ENCODE measurements at places on chromosomes 16 and 17.

- no peak for DNase-seq
Observed at GRCh38 chr17:76880971-76881370, 12.8 kb downstream of the MGAT5B start.

DNA sequence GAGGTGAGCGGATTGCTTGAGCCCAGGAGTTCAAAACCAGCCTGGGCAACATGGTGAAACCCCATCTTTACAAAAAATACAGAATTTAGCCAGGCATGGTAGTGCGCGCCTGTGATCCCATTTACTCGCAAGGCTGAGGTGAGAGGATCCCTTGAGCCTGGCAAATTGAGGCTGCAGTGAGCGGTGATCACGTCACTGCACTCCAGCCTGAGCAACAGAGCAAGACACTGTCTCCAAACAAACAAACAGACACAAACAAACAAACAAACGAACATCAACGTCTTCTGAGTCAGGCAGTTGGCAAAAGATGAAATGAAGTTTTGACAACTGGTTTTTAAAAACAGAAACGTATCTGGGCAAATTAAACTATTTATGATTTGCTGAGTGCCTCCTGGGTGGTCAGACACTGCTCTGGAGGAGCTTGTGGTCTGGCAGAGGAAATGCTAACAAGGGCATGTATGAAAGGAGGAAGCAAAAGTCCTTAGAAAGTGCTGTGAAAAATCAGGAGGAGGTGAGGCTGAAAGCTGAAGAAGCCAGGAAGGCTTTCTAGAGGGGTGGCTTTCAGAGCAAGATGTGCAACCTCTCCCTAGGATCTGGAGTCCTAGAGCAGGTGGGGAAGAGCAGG, 10.2 kb upstream of the KRT20 start:
- DNase-seq: no peak

DNA sequence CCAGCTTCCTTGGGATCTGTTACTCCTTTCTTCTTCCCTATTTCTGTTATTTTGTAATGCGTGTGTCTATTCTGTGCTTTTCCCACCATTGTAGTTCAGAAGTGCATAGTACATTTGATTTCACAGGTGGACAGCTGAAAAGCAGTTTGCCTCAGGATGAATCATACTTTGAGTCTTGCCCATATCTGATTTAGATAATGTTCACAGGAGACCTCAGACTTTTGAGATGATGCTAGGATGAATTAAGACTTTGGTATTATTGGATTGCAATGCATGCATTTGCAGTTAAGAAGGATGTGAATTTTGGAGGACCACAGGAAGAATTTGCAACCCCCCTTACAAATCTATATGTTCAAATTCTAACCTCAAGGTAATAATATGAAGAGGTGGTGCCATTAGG, 769.6 kb downstream of the CDH11 start:
- no peak for DNase-seq

DNA sequence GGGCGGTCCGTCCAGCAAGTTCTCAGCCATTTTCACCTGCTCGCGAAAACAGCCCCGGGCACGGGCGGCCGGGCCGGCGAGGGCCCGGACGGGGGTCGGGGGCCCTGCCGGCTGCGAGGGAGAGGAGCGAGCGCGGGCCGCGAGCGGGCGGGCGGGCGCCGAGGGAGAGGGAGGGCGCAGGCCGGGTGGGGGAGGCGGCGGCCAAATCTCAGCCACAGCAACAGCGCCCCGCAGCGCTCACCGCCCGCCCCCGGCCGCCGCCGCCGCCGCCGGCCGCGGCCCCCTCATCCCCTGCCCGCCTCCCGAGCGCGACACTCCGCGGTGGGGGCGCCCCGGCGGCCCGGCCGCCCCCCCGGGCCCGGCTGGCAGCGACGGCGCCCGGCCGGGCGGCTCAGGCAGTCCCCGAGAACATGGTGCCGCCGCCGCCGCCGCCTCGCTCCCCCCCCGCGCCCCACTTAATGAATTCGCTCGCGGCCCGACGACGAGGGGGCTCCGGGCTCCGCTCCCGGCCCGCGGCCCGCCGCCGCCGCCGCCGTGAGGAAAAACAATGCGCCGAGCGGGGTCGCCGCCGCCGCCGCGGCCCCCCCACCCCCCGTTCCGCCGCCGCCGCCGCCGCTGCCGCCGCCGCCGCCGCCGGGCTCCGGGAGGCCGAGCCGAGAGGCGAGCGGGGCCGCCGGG, 487 bp downstream of the CREBBP start:
- DNase-seq: peak; percentile 54

DNA sequence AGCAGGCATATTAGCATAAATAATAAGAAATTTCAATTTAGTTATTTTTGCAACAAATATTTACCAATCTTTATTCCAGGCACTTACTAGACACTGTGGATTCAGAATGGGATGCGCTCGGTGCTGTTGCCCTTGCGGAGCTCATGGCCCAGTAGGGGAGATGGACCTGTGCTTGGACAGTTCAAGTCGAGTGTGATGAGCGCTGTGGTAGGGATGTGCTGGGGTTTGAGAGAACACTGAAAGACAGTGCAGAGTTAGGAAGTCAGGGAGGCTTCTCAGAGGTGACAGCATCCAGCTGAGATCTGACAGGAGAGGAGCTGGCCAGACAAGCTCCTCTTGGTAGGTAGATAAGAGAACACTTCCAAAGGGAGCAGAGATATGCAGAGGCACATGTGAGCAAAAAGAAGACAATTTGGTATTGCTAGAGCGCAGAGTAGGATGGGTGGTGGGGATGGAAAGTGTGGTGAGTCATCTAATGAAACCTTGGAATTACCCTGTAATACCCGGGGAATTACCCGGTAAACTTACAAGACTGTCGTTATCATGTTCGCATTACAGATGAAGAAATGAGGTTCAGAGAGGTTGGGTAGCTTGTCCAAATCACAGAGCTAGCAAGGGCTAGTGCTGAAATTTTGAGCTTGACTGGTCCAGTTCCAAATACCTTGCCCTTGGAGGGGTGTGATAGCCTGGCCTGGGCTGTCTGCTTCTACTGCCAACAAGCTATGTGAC, 298.1 kb upstream of the N4BP1 start:
- no peak for DNase-seq

DNA sequence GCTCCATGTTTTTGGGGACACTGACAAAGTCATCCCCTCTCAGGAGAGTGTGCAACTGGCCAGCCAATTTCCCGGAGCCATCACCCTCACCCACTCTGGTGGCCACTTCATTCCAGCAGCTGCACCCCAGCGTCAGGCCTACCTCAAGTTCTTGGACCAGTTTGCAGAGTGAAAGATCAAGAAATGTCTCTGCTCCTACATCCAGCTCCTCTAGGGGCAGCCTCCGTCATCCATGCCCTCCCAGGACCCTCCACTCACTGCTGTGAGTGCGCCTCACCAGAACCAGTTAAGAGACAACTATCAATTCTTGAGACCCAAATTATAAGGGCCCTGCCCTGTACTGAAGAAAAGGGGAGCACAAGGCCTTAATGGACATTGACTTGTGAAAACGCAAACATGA, 1.1 kb downstream of the OVCA2 start:
- DNase-seq: peak; percentile 33

DNA sequence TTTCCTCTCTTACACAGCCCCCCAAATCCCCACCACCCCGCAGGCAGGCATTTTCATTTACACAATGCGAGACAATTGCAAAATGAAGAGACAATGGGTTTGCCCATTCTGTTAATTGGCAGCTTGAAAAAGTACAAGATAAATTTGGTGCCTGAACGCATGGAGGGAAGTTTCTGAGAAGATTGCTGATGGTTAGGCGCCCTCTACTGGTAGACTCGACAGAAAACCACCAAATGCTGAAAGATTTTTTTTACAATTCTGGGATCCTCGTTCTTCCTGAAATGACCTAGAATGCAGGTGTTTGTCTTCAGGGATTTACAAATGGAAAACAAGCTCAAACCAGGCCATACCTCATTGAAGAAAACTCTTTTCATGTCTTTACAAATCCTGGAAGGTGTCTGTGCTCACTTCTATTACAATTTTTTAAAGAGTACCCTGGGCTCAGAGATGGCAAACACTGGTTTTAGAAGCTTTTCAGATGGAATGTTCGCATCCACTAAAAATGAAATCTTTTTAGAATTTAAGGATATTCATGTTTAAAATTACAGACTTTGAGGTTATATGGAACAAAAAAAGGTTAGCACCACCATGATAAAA, 338.5 kb downstream of the PMP22 start:
- peak; percentile 71 for DNase-seq

DNA sequence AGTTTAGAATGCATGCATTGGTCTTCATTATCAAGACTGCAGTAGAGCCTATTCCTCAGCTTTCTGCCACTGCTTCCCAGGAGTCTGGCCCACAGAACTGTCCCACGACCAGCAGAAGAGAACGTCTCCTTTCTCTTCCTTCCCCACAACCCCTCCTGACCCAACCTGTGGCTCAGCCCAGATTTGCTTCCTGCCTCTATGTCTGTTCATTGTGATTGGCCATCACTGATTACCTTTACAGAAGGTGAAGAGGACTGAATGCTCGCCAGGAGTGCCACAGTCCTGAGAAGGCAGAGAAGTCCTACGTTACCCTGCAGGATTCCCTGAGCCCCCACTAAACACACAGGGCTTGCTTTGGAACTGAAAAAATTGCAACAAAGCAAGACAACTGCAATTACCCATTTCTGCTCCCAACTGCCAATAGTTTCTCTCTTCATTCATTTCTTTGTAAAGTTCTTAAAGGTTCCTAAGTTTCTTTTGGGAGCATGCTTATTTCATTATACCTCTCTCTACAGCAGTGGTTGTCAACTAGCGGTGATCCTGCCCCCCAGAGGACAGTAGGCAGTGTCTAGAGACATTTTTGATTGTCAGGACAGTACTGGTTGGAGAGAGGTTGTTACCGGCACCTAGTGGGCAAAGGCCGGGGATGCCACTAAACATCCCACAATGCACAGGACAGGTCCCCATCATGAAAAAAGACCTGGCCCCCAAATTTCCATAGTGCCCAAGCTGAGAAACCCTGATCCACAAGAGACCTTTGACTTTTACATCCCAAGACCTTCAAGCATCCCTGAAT, 4.5 kb upstream of the NAT9 start:
- peak; percentile 82 for DNase-seq

- no peak for DNase-seq
Observed at GRCh38 chr16:24149102-24149501, 107.0 kb upstream of the CACNG3 start.

Data from mesendoderm (in vitro differentiated cells).